AG10803 (cell line): ENCODE measurements at places on chromosomes 16 and 17.
A peak's percentile ranks its signal among the peaks of the same experiment; 100 is the strongest.

GRCh38 chr17:33342025-33342424 is 48.9 kb upstream of the ASIC2 start:
- no peak for DNase-seq

DNA sequence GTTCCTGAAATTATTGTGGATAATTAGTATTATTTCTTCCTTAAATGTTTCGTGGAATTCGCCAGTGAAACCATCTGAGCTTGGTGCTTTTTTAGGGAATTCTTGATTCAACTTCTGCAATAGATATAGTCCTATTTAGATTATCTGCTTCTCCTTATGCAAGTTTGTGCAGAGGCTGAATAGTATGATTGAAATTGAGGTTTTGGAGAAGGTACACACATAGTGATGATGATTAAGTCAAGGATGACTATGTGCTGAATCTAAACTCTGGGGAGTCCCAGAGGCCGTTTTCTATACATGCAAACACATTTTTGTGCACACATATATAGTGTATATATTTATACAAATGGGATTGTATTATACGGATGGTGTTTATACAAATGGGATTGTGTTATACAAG is 5.2 kb upstream of the MYH4 start:
- no peak for DNase-seq

GRCh38 chr17:75635610-75636202 is 2.5 kb downstream of the SMIM5 start:
- DNase-seq = no peak

DNA sequence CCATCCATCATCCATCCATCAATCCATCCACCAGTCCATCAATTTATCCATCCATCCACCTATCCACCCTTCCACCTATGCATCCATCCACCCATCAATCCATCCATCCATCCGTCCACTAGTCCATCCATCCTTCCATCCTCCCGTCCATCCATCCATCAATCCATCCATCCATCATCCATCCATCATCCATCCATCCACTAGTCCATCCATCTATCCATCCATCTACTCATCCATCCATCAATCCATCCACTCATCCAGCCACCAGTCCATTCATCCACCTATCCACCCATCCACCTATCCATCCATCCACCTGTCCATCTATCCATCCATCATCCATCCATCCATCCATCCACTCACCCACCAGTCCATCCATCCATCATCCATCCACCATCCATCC is 39.9 kb upstream of the SSTR5 start:
- DNase-seq = no peak

GRCh38 chr16:1150511-1150982 is 2.4 kb upstream of the CACNA1H start:
- peak; percentile 48 for DNase-seq

DNA sequence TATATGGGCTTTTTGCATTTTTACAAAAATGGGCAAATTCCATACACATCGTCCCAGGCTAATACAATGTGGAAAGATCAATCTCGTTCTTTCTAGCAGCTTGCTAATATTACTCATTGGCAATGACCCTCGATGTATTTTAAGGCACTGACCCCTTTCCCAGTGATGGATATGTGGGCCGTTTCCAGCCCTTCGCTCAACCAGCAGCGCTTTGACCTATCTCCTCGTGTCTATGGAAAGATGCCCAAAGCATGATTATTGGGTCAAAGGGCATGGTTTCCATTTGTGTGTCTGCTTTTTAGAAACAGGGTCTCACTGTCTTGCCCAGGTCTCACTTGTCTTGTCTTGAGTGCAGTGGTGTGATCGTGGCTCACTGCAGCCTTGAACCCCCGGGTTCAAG is 273.8 kb downstream of the MRTFB start:
- DNase-seq = no peak

- DNase-seq = no peak
Measured at GRCh38 chr17:47702391-47702995, 8.5 kb downstream of the TBKBP1 start.

DNA sequence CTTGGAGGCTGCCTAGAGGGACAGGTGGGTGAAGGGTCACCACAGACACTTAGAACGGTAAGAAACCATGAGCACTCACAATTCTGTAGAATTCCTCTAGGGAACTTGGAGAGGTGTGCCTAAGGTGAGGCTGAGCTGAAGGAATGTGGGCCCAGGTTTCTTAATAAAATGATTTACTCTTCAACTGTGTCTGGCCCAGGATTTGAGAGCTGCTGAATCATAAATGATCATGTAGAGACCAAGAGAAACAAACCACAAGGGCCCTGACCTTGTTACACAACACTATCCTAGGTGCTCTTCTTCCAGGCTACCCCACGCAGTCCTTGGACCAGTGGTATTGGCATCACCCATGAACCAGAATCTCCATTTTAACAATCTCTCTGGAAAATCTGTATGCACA is 27.7 kb downstream of the ZNF18 start:
- no peak for DNase-seq

GRCh38 chr17:8126491-8127066 is 2.7 kb upstream of the HES7 start:
- peak; percentile 39 for DNase-seq

- no peak for DNase-seq
Measured at GRCh38 chr16:89902980-89903379, 15.7 kb upstream of the MC1R start.

DNA sequence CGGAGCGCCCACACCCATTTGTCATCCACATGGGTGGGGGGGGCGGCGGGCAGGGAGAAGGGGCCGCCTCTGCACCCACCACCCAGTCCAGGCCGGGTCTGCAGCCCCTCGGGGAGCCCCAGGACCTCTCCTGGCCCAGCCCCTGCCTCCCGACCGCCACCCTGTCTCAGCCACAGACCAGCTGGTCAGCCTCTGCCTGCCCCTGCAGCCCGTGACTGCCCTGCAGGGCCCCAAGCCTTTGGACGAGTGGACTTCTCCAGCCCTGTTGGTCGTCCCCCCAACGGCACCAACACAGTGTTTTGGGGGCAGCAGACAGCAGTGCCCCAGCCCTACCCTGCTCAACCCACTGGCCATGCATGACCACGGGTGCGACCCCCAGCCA is 1.2 kb downstream of the PRR35 start:
- no peak for DNase-seq

DNA sequence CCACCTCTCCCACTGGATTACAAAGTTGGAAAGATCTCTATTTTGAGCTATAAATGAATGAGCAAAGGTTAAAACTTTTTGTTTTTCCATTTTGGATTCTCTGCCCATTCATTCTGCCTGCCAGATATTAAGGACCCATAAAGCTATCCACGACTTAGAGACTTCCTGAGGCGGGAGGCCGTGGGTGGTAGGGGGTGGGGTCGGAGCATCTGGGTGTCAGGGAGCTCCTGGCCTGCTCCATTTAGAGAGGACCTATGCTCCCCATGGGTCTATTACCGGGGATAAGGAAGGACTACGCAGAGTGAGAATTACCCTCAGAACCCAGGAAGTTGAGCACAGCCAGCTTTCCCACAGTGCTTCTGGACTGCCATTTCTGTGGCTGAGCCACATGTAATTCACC is 45.8 kb downstream of the MARF1 start:
- DNase-seq = no peak

GRCh38 chr17:76354747-76355310 is 1.1 kb upstream of the PRPSAP1 start:
- no peak for DNase-seq

GRCh38 chr16:82911925-82912324 is 285.2 kb downstream of the CDH13 start:
- DNase-seq = no peak

- no peak for DNase-seq
Measured at GRCh38 chr17:31541559-31541958, 150.1 kb downstream of the RAB11FIP4 start.

DNA sequence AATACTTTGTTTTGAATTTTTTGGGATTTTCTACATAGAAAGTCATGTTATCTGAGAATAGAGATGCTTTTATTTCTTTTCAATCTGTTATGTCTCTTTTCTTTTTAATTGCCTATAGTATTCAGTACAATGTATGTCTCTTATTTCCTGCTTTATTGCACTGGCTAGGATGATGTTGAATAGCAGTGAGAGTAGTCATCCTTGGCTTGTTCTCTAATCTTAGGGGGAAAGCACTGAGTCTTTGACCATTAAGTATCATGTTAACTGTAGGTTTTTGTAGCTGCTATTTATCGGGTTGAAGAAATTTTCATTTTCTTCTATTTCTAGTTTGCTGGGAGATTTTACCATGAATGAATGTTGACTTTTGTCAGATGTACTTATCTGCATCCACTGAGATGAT is 10.0 kb upstream of the ABCA3 start:
- no peak for DNase-seq

- DNase-seq = no peak
Measured at GRCh38 chr17:16909472-16910246, 62.3 kb downstream of the TNFRSF13B start.

DNA sequence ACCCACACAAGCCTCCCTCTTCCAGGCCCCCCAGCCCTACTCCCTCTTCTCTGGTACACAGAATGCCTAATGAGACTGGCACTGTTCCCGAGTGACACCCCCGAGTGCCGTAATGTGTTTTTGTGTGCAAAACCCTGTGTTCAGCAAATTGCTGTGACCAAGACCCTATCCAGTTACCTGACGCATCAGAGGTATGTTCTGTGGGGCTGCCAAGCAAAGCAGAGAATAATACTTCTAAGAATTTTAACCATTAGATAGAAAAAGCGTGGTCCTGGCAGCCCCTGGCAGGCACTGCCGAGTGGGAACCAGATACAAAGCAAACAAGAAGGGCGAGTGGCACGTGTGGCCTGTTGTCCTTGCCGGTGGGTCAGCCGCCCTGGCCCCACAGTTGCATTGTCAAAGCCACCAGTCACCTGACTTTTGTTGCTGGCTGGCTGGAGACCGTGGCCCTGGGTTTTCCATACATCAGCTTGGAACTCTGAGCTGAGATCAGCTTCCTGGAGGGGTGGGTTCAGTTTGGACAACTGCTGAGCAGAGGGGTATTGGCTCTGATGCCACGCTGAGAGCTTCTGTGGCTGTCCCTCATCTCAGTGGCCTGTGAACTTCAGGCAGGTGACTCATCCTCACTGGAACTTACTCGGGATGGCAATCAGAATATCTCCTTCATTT is 69.1 kb upstream of the BRD7 start:
- DNase-seq = no peak

DNA sequence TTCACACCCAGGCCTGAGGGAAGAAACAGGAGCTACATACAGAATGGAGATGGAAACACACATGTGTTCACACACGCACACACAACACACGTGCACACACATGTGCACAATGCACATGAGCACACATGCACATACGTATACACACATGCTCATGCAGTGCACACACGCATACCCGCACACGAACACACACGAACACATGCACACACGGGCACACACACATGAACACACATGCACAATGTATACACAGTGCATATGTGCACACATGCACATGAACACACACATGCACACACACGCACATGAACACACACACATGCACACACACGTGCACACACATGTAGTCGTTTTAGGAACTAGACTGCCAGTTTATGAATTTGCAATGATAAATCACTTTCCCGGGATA is 49.3 kb upstream of the CDR2 start:
- no peak for DNase-seq

- peak; percentile 62 for DNase-seq
Measured at GRCh38 chr17:60036796-60037677, 41.7 kb downstream of the HEATR6 start.

DNA sequence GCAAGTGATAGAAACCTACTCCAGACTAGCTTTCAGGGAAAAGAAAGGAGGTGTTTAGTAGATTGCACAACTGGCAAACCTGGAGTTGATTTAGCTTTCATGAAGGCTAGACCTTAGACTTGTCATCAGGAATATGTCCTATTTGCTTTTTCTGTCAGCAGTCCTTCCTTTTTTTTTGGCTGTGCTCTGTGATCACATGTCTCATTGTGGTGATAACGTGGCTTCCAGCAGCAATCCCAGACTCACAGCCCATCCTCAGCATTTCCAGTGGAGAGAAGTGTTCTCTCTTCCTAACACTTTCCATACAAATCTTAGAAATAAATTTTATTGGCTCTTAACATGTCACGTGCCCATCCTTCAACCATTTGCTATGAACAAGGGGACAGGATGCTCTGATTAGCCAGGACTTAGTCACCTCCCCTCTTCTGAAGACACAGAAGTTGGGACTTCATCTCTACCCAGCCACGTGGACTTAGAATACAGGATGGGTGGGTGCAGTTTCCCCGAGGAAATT is 74.7 kb downstream of the CDH13 start:
- DNase-seq = peak; percentile 24

DNA sequence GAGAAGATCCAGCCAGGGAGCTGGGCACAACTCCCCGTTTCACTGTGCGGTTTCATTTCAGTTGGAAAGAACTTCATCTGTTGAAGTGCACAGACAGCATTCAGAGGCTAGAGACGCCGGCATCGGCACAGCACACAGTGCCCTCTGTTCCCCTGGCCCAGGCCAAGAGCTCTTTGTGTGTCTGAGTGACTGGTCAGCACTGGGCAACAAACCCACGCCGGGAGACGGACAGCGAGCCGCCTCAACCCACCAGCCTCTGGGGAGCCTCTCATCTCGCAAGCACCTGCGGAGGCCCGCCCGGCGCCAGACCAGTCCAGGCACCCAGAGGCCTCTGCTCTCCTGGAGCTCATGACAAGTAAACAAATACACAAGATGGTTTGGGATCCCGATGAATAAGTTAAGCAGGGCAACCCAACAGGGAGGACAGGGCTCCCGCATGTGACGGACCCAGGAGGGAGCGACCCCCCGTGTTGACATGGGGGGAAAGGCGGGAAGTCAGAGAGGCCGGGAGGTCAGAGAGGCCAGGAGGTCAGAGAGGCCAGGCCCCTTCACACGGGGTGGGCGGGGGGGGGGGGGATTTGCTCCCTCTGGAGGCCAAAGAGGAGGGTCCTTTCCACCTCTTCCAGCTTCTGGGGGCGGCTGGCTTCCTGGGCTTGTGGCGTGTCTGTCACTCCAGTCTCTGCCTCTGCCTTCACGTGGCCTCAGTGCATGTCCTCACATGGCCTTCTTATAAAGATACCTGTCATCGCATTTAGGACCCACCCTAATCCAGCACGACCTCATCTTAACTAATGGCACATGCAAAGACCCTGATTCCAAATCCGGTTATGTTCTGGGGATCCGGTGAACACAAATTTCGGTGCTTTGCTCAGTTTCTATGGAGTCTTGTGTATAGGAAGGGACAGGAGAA is 25.8 kb upstream of the KLHDC4 start:
- no peak for DNase-seq

DNA sequence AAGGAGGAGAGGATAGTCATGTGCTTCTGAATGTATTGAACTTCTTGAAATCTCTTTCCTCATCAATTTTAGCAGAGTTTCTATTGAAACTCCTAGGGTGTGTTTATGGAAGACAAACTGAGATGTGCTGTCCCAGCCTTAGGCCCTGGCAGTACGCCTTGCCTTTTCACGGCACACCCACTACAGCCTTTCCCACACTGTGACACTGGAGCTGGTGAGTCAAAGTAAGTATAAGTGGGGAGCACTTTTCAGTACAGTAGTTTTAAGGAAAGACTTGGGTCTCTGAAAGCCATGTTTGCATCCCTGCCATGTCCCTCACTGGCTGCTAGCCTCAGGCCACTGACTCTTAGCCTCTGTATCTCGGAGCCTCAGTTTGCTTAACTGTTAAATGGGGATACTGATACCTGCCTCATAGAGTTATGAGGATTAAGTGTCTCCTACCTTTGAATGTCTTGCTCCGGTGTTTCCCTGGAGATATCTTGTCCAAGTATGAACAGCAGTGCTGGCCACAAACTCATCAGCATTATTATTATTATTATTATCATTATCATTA is 144.7 kb upstream of the CRHR1 start:
- no peak for DNase-seq
